ENCODE measurements at places on chromosomes 7 and 10.
A peak's percentile ranks its signal among the peaks of the same experiment; 100 is the strongest.

GRCh38 chr10:100508691-100509150 lies 10.9 kb downstream of the SEC31B start:
- peak; percentile 17 for DNase-seq

GRCh38 chr10:61902445-61903220 lies 1.1 kb downstream of the ARID5B start:
- peak; percentile 2 for DNase-seq

DNA sequence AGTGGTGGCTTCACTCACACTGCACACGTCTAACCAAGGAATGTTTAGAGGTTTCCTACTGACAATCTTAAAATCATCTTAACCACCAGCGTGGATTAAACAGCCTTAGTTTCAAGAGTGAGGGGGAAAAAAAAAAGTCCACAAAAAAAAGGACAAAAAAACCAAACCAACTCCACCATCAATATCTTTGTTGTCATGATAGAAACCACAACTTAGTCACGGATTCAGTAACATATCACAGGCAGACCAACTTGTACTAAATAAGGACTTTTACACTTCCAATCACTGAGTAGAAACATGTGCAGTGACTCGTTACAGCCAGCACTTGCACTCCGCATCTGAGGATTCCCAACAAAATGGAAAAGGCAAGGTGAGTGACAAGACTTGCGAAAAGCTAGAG lies 46.5 kb downstream of the FAM171A1 start:
- DNase-seq = no peak

- no peak for DNase-seq
Observed at GRCh38 chr10:122729126-122729525, 29.5 kb upstream of the C10orf120 start.

- DNase-seq = no peak
Observed at GRCh38 chr10:131257027-131257426, 54.5 kb downstream of the TCERG1L start.

DNA sequence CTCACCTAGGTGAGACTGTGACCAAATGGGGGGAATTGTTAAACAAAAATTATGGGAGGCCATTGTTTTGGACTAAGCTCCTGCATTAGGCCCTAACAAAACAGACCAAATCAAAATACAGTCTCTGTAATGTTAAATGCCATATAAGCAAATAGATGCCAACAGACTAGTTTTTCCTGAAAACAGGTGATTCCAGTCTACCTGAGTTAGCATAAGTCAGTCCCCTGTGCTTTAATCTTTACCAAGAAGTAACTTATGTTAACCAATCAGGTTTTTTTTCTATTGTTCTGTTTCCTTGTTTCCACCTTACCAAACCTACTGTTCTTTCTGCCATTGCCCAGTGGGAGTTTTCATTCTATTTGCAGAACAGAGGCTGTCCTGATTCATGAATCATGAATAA lies 48.0 kb downstream of the PDZD8 start:
- no peak for DNase-seq

DNA sequence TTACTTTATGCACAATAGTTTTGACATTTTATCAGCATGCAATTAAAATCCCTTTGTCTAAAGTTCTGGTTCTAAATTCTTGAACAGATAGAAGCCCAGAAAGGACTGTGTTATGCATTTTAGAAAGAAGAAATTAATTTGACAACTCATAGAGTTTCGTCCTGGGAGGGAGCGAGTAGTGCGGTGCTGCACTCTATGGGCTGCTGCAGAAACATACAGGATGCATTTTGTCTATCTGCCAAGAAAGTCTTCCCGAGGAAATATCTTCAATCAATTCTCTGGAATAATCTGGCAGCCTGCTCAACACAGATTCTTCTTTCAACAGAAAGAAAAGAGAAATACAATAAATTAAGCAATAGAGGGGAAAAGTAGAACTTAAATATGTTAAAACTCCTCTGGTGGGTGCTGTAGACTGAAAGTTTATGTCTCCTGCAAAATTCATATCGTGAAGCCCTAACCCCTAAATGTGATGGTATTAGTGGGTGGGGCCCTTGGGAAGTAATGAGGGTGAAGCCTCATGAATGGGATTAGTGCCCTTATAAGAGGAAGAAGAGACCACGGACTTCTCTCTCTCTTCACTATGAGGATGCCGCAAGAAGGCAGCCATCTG lies 39.0 kb upstream of the IFRD1 start:
- DNase-seq = no peak

DNA sequence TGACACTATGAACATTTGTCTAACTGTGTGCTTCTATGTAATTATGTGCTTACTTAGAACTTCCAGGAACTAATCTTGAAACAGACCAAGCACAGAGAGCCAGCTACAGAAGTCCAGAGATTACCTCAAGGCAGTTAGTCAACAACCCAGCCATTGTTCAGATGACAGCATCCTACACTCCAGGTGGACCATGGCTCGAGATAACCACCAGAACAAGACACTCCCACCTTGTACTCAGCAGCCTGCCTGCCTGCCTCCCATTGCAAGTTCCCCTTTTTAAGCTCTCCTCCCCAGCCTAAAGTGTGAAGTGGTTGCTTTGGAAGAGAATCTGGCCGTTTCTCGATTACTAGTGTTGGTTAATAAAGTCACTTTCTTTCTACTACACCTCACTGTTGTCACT lies 1080.6 kb upstream of the LRRN3 start:
- DNase-seq = no peak

DNA sequence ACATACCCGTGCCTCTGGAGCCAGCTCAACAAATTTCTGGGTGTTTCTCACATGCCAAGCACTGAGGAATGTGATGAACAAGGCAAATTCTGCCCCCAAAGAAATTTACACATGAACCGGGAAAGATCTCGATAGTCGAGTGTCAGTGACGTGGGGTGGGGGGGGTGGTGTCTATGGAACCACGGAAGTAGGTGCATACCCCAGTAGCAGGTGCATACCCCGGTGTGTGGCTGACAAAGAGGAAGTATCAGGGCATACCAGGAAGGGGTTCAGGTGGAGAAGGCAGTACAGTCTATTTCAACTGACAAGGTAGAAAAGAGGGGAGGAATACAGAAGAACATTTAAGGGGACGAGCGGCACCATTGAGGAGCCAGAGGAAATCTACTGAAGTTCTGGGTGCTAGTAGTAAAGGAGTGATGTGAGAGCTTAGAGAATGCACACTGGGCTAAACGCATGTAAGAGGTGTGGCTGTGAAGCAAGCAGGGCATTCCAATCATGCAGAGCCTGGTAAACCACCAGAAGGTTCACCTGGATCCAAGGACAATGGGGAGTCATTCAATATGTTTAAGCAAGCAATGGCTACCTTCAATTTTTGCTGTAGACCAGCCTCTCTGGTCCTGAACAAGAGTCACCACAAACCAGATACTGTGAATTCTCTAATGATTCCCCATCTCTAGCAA lies 6.2 kb downstream of the CCDC6 start:
- DNase-seq = no peak

DNA sequence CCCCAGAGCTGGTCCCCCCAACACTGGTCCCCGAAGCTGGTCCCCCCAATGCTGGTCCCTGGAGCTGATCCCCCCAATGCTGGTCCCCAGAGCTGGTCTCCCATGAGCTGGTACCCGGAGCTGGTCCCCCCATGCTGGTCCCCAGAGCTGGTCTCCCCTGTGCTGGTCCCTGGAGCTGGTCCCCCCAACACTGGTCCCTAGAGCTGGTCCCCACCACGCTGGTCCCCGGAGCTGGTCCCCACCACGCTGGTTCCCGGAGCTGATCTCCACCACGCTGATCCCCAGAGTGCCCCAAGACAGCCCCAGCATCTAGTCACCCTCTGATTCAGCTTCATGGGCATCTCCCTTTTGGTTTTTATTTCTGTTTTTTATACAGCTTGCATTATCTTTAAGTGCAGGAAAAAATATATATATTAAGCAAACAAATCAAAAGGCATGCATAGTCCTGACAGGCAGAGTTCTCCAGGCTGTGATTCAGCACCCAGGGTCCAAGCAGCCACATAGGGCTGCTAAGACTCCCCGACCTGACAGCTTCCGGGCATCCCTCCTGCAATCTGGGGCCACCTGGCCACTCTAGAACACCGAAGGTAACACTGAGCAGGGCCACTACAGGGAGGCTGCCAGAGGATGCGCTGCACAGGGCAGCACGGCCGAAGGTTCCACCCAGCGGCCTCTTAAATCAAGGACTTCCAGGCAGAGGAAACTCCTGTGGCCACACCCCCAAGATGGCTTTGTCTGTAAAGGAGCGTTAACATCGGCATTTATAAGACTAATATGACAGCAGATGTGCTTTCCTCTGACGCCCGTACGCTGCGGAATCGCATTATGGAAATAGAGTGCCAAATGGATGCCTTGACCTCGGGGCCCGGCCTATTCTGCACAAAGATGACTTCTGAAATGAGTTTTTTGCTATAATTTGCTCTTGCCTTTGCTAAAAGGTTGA lies 215.0 kb downstream of the PTPRN2 start:
- no peak for DNase-seq

- DNase-seq = no peak
Observed at GRCh38 chr7:129225931-129226572, 1.2 kb downstream of the AHCYL2 start.

GRCh38 chr10:74040200-74041126 lies 42.5 kb downstream of the VCL start:
- no peak for DNase-seq

- no peak for DNase-seq
Observed at GRCh38 chr10:102436312-102436711, 3.9 kb upstream of the CUEDC2 start.

DNA sequence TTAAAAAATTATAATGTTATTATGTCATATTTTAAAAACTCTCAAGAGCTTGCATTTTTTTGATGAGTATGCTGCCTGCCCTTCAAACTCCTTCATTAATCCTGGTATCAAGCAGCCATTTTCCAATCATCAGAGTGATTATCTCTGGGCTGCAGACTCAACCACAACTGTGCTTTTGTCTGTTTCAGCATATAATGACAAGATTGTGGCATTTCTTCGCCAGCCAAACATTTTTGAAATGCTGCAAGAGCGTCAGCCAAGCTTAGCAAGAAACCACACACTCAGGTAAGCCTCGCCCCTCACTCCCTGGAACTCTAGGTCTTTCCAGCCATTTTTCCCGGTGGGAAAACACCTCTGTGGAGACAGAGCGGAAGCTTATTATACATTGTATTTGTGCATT lies 90.0 kb upstream of the STK17A start:
- DNase-seq = no peak

GRCh38 chr7:51230723-51231122 lies 85.9 kb downstream of the COBL start:
- no peak for DNase-seq

DNA sequence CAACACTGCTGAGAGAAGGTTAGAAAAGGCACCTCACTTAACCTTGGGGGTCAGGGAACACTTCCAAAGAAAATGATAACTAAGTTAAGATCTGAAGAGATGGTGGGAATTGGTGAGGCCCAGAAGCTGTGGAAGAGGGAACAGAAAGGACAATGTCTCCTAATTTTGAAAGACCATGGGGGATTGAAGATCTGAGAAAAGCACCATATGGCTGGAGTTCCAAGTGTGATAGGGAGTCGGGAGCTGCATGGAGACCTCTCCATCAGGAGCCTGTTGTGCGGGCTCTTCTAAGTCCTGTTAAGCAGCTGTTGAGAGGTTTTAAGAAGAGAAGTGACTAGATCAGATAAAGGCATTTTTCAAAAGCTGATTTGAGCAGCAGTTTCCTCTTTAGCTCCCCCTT lies 254.3 kb downstream of the CDK14 start:
- no peak for DNase-seq

- DNase-seq = no peak
Observed at GRCh38 chr7:38656968-38657367, 25.8 kb upstream of the AMPH start.

All from NCI-H1930 (cell line).